ENCODE measurements at places on chromosomes 7 and 10.

GRCh38 chr7:2950578-2950977, 93.1 kb downstream of the CARD11 start:
- DNase-seq = no peak

- no peak for DNase-seq
Observed at GRCh38 chr7:29405891-29406290, 157.7 kb upstream of the PRR15 start.

DNA sequence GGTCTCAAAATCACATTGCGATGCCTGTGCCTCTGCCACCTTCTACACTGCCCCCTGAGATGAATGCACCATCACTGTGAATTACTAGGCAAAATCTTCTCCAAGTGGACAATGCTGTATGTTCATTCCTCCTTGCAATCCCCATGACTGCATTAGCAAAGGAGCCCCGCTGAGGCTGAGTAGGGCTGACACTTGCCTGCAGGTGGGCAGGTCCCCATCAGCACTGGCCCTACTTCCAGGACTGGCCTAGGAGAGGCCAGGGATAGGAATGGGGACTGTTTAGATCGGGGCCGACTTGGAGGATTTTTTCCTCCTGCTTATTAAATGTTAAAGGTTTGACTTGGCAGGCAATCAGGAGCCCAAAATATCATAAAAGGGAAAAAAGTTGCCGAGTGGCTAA, 127.0 kb upstream of the TCF7L2 start:
- DNase-seq = no peak

GRCh38 chr10:86668297-86669165, at the start of gene LDB3:
Gene LDB3, plus strand, starts transcription at chr10:86668511. Its CDS starts 181 bp downstream, at chr10:86668692.
- DNase-seq = peak; percentile 94

GRCh38 chr10:5945190-5945509, 32.2 kb downstream of the IL15RA start:
- no peak for DNase-seq

DNA sequence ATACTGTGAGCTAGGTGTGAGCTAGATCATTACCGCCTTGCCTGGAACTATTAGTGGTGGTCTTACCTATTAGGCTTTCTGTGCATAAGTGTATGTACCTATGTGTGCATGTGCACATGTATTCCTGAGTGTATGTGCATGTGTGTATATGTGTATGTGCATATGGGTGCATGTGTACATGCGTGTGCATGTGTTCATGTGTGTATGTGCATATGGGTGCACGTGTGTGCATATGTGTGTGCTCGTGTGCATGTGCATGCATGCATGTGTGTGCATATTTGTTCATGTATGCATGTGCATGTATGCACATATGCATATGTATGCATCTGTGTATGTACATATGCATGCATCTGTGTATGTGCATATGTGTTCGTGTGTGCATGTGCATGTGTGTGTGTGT, 508.3 kb upstream of the ADARB2 start:
- DNase-seq = no peak

- DNase-seq = peak; percentile 30
Observed at GRCh38 chr10:97685395-97685958, 1.6 kb downstream of the AVPI1 start.

- DNase-seq = no peak
Observed at GRCh38 chr10:77500754-77501151, 136.9 kb downstream of the KCNMA1 start.

- DNase-seq = no peak
Observed at GRCh38 chr10:69434169-69434568, 17.1 kb upstream of the TSPAN15 start.

- no peak for DNase-seq
Observed at GRCh38 chr7:36547416-36547815, 157.8 kb downstream of the ANLN start.

DNA sequence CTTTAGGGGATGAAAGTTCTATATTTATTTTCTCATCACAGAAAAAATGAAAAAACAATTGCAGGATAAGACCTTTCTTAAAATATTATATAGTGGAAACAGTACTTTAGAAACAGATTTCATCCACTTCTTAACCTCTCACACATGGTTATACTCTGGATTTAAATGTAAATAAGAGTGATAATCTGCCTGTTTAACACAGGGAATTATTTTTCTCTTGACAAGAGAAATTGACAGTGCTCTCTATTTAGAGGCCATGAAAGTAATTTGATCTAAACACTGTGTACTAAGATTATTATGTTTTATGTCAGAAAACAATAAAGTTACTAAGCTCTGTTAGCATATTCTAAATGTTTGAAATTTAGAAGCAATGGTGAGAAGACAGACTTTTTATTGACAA, 88.4 kb downstream of the PHF14 start:
- DNase-seq = no peak

DNA sequence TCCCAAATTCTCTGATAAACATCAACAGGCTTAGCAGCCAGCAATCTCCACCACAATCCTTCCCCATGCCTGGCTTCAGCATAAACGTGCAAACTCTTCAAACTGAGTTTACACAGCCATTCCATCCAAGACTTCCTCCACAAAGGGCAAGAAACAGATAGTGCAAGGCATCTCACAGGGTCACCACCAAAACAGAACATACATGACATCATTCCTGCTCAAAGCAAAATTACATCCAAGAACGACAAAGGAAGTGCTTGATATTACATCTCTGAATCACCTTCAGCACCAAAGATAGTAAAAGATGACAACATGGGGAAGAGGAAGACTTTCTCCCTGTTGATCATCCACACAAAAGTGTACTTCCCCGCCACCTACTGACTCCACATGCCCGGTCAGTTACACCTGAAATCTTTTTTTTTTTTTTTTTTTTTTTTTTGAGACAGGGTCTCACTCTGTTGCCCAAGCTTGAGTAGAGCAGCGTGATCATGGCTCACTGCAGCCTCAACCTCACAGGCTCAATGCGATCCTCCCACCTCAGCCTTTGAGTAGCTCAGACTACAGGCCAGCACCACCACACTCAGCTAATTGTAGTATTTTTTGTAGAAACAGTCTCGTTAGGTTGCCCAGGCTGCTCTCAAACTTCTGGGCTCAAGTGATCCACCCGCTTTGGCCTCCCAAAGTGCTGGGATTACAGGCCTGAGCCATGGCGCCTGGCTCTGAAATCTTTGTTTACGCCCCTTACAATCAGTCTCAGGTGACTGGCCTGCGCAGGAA, 127.5 kb downstream of the PARD3 start:
- DNase-seq = peak; percentile 50

DNA sequence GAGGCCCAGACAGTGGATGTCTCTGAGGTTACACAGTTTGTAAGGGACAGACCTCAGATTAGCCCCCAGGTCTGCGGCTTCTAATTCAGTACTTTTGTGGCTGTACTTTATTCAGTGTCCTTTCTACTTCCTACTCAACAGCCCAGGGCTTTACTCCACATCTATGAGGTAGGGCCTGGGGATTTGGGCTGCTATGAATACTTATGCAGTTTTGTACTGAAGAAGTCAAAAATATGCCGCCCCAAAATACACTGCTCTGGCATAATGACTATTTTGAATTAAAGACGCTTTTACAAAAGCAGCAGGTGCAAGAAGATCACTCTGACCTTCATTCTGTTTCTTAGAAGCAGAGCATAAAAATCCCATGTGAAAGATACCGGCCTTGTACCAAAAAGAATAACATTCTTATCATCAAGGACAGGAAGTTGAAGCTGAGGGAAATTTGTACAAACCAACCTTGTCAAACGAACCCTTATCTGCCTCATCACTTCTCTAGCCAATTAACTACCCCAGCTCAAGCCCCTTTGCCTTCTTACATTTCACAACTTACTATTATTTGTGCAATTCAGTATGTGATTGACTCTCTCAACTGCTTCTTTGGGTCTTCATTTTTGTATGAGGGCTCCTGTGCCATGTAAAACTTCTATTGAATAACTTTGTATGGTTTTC, 26.1 kb upstream of the TRUB1 start:
- no peak for DNase-seq

- DNase-seq = no peak
Observed at GRCh38 chr7:45001138-45001694, 1.2 kb downstream of the CCM2 start.

DNA sequence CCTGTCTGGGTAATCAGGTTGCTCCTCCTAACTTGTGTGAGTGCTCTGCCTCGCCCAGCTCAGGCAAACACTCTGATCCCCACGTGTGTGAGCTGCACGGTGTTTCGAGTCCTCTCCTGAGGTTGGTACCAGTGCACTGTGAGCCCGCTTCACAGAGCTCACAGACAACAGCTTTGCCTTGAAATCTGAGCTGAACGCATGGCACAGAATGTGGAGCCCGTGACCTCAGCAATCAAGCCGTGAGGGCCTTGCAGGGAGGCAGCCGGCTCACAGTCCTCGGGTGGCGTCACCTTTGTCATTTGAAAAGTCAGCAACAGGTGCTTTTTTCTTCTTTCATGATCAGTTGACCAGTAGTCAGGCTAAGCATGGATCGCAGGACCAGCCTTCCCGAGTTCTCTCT, 60.2 kb upstream of the ADGRA1 start:
- DNase-seq = no peak

DNA sequence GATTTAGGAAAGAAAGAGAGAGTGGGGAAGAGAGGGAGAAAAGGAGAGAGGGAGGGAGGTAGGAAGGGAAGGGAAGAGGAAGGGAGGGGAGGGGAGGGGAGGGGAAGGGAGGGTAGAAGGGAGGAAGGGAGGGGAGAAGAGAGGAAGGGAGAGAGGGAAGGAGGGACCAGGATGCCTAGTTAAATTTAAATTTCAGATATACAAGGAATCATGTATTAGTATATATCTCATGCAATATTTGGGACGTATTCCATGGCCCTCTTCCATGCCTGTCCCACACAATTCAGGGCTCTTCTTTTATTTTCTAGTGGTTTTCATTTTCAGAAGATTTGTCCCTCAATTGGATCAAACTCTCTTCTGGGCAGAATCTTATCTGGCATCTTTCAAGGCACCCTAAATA, 172.4 kb upstream of the PRR15 start:
- no peak for DNase-seq

DNA sequence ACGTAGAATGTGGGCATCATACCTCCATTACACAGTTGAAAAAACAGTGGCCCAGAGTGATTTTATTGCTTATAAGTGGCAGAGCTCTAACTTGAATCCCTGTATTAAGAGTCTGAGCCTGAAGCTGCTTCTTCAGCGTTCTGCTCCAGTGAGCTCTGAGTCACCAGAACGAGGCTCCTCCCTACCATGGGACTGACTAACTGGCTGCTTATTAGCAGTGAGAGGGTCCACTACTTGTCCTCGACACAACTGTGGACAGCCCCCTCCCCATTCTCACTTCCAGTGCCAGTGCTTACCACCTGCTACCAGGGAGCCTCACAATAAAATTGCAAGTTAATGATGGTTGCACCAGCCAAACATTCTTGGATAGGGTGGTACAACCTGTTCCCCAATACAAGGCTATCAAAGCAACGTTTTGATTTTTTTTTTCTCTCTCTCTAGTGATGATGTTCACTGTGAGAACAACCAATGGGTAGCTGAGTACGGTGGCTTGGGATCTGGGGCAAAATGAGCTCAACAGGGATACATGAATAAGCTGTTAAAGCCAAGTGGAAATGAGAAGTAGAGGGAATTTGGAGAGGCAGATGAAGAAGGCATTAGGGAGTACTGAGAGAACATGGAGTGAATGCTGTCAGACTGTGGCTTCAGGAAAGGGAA, 2.7 kb upstream of the NRG3 start:
- DNase-seq = no peak

- DNase-seq = peak; percentile 91
Observed at GRCh38 chr7:85489498-85489897, 302.6 kb upstream of the SEMA3D start.

- DNase-seq = peak; percentile 68
Observed at GRCh38 chr10:119203006-119203405, 4.4 kb upstream of the GRK5 start.

DNA sequence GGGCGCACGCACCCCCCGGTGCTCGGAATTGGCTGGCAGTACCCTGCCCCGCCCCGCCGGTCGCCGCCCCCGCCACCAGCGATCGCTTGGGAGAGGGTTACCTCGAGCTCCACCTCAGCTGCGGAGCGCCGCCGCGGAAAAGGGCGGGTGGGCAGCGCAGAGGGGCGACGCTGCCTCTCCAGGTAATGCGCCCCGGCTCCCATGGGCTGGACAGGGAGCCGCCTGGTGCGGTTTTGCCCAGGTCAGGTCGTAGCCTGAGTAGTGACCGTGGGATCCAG, 1.3 kb downstream of the PFKFB3 start:
- no peak for DNase-seq

GRCh38 chr10:104546336-104546735, 94.8 kb upstream of the SORCS3 start:
- no peak for DNase-seq

GRCh38 chr7:34523226-34523918, 134.6 kb upstream of the NPSR1 start:
- DNase-seq = peak; percentile 71

DNA sequence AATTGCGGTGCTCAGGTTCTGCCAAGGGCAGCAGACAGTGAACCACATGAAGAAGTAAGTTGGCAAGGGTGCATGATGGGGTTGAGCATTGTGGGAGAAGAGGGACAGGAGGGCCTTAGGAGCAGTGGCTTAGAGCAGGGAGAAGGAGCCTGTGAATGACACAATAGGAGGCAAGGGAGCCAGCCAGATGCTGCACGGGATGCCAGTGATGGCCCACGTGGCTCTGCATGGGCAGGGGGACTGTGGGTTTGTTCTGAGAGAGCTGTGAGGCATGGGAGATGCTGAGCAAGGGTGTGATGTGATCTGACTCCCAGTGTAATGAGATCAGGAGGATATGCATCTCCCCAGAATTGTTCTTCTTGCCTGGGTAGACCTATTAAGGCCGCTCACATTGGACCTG, 60.9 kb downstream of the C10orf90 start:
- no peak for DNase-seq

DNA sequence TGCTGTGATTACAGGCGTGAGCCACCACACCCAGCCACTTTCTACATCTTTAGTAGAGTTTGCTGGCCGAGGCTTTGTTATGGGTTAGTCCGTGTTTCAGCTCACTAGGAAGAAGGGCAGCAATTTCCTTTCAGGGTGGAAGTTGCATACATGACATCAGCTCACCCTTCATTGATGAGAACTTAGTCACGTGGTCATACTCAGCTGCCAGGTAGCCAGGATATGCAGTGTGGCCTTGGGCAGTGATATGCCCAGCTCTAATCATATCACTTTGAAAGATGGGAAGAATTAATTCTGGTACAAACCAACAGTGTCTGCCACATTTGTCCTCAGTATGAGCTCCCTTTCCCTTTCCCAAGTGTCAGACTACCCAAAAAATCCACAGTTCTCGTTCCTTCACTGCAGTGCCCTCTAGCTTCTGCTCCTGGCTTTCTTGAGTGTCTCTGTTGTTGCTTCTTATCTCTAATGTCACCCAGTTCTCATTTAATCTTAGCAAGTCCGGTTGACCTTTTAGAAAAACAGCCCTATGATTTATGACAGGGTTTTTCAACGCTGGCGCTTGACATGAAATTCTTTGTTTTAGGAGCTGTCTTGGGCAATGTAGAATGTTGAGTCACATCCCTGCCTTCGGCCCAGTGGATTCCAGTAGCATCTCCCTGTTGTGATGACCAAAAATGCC, 108.7 kb upstream of the ITGB1 start:
- DNase-seq = peak; percentile 47

- no peak for DNase-seq
Observed at GRCh38 chr7:1283941-1284742, 51.5 kb downstream of the UNCX start.

- no peak for DNase-seq
Observed at GRCh38 chr10:49505589-49505988, 33.3 kb downstream of the ERCC6 start.
